ENCODE measurements at places on chromosomes 12 and 14.

- no peak for DNase-seq
Measured at GRCh38 chr14:96423446-96424108, 31.6 kb downstream of the AK7 start.

DNA sequence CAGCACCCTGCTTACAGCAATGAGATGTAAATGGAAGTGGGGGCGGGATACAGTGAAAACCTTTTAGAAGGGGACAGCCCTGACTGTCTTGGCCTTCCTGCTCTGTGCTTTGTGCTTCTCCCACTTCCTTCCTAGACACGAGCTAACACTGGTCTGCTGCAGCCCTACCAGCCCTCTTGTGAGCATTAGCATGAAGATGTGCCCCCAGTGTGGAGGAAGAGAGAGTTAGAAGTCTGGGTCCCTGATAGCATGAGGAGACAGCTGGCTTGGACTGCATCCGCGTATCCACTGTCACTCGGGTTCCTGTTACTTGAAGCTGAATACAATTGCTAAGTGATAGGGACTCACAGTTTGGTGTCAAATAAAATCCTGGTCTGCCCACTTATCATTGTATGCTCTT lies 248.1 kb upstream of the SOX5 start:
- no peak for DNase-seq

GRCh38 chr12:103560604-103561101 lies 26.4 kb upstream of the STAB2 start:
- peak; percentile 99 for DNase-seq

DNA sequence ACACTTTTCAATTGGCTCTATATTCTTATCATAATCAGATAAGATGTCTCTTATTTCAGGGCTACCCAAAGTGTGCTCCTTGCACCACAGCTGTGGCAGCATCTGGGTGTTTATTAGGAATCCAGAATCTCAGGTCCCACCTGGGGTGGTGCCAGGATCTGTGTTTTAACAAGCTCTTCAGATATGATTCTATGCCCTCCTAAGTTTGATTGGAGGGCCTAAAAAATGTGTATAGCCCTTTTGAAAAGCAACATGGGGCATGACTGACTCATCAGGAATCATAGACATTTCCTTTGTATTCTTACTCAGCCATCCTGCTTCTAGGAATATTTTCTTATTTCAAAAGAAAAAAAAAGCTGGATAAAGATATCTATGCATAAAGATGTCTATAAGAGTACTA lies 103.1 kb downstream of the HELB start:
- DNase-seq = peak; percentile 13

GRCh38 chr12:2179953-2180736 lies 127.4 kb downstream of the CACNA1C start:
- peak; percentile 76 for DNase-seq

DNA sequence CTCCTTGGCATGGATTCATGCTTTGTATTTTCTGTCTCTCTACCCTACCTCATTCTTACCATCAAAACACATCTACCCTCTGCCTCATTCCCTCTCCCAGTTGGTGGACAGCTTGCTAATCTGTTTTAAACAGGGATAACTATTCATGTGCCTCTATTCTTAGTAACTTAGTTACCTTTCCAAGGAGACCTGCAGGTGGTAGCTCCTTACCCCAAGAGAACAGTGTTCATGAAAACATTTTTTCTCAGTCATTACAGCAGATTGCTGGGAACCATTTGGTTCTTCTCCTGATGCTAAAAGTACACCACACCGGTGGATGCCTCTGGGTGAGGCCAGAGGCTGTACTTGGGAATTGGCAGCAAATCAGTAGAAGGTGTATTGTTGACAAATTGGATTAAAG lies 73.0 kb downstream of the CMKLR1 start:
- DNase-seq = no peak

DNA sequence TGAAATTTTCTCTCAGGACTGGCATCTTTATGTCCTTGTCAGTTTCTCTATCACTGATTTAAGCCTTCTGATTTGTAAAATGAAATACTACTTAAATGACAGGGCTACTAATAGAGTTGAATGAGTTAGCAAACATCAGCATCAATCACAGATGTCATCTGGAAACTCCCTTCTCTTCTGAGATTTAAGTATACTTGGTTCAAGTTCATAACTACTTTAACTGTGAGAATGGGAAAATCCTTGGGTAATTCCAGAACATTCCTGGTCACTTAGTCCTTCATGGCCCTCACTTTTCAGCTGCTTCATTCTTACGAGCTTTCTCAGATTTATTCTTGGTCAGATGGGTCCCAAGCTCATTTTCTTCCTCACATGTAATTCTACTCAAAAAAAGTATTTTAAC lies 1655.3 kb upstream of the FLRT2 start:
- no peak for DNase-seq

- DNase-seq = peak; percentile 69
Measured at GRCh38 chr14:33611405-33612196, 339.3 kb downstream of the EGLN3 start.

- peak; percentile 2 for DNase-seq
Measured at GRCh38 chr12:5556033-5556614, 124.2 kb downstream of the NTF3 start.

GRCh38 chr14:102902523-102903247 lies 19.8 kb upstream of the AMN start:
- DNase-seq = no peak

GRCh38 chr12:88993651-88994050 lies 358.6 kb downstream of the DUSP6 start:
- peak; percentile 80 for DNase-seq

GRCh38 chr14:33711811-33712216 lies 239.1 kb downstream of the EGLN3 start:
- DNase-seq = no peak

DNA sequence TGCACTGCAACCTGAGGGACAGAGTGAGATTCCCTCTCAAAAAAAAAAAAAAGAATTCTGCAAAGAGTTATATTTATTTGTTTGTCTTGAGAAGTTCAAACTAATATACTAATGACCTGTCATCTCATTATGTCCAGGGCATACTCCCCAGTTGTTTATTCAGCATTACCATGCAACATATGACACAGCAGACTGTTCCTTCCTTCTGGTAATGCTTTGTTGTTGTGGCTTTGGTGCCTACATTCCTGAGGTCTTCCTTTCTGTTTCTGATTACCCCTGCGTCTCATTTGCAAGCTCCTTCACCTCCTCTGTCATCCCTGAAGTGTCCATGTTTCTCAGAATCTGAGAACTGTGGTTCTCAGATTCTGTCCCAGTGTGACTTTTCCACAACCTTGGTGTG lies 55.3 kb downstream of the DERA start:
- DNase-seq = peak; percentile 12

DNA sequence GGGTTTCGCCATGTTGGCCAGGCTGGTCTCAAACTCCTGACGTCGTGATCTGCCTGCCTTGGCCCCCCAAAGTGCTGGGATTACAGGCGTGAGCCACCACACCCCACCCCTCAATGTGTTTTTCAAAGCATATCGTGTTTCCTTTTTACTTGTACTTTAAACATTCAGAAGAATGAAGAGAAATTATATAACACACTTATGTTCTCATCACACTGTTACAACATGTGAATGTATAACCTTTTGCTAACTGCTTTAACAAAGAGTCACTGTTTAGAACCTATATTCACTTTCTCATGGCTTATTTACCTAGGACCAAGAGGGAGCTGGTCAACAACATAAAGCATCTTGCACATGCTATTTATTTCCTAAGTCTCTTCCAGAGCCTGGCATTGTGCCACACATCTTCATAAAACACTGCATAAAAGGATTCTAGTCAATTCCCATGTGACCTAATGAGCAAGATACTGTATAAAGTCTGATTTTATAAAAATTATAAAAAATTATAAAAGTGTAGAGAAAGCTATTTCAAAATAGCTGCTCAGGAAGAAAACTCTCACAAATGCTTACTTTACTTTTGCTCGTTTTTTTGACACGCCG lies 16.0 kb upstream of the ACTR6 start:
- no peak for DNase-seq

GRCh38 chr12:106999446-106999845 lies 12.5 kb upstream of the MTERF2 start:
- no peak for DNase-seq

DNA sequence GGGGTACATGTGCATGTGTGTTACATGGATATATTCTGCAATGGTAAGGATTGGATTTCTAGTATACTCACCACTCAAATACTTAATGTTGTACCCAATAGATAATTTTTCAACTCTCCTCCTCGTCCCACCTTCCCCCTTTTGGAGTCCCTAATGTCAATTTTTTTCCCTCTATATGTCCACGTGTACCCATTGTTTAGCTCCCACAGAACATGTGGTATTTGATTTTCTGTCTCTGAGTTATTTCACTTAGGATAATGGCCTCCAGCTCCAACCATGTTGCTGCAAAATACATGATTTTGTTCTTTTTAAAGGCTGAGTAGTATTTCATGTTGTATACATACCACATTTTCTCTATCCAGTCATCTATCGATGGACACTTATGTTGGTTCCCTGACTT lies 97.2 kb upstream of the TMTC1 start:
- no peak for DNase-seq

GRCh38 chr12:130817804-130818203 lies 21.2 kb downstream of the STX2 start:
- DNase-seq = no peak

GRCh38 chr12:20493934-20494333 lies 125.6 kb downstream of the PDE3A start:
- DNase-seq = peak; percentile 32

DNA sequence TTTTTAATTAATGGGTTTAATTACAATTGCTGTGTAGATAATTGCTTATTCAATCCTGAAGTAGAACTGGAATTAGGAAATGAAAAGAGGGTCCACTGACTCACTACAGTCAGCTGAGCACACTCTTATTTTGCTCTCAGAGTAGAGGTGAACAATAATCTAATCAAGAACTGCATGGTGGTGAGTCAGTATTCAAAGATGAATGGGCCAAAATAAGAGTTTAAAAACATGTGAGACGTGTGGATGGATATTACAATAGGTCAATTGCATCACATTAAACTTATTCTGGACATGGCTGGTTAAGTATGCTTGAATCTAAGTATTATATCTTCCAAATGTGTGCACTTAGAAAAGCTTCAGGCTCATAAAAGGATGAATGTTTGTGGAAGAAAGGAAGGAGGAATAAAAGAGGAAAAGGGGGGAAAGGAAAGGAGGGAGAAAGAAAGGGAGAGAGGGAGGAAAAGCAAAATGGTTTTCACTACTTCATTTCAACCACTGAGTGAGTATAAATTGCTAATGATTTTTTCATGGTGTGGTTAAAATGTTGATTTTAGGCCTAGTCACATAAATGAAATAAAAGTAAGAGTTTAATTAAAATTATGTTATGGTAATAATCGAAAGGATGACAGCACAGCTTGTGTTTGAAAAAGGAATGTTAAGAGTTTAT lies 27.0 kb upstream of the EEA1 start:
- DNase-seq = no peak

GRCh38 chr12:52356031-52356761 lies 11.1 kb downstream of the KRT85 start:
- no peak for DNase-seq

DNA sequence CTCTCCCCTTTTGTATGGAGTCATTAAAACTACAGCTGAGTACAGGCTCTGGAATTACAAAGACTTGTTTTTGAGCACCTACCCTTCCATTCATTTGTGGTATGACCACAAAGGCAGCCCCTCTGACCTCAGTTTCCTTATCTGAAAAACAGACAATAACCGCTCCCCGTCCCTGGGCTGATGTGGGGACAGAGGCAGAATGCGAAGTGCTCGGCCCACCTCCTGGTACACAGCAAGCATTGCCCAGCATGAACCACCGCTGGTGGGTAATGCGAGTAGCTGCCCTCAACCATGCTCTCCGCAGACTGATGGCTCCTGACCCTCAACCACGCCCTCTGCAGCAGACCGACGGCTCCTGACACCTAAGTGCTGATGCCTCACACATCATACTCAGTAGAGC lies 22.4 kb downstream of the P2RX2 start:
- no peak for DNase-seq

GRCh38 chr12:15541996-15542631 lies 219.8 kb downstream of the PTPRO start:
- no peak for DNase-seq

DNA sequence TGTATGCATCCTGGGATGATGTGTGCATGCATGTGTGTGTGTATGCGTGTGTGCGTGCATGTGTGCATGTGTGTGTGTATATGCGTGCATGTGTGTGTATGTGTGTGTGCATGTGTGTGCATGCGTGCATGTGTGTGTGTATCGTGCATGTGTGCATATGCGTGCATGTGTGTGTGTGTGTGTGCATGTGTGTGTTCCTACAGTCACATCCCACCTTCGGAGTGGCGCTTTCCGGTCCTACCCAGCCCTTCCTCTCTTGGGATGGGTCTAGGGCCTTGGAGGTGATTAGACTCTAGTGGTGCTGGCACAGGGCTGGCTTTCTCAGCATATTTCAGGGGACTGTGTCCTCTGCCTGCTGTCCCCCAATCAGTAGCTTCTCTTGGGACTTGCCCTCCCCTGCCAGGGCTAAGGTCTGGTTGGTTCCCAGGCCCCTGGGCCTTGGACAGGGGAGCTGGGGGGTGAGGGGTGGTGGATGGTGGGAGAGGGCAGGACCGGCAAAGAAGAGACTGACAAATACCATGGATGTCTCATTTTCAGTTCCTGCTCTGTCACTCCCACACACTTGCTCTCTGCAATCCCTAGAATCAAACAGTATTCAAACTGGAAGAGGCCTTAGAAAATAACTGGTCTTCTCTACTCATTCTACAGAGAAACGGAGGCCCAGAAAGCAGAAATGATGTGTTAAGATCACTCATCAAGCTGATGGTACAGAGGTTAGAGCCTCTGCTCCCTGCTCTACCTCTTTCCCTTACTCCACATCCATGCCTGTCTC lies 21.9 kb upstream of the FAIM2 start:
- no peak for DNase-seq

DNA sequence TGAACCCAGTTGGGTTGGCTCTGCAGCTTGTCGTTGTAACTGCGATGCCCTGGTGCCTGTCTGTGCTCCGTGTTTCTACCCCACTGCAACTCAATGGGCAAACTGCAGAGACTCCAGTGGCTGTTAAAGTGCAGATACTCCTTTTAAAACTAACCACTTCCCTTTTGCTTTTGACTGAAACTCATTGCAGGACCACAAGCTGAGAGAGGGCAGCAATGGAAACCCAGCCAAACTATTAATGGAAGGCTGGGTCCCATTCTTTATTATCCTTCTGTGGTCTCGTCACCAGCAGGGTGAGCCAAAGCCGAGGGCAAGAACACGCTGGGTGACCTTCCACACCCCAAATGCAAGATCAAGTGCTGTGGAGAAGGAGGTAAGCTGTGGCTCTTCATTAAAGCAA lies 910.4 kb downstream of the VRK1 start:
- no peak for DNase-seq

DNA sequence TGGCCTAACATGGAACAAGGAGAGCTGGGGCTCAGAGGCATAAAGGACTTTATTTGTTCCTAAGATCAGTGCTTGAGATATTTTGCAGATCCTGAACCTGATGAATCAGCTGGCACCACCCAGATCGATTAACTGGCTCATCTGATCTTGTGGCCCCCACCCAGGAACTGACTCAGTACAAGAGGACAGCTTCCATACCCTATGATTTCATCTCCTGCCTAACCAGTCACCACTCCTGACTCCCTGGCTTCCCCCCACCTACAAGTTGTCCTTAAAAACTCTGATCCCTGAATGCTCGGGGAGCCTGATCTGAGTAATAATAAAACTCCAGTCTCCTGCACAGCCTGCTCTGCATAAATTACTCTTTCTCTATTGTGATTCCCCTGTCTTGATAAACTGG lies 5.1 kb downstream of the C12orf56 start:
- peak; percentile 79 for DNase-seq

GRCh38 chr12:53997204-53998109 lies 2.5 kb upstream of the HOXC9 start:
- DNase-seq = no peak

Data from PC-3 (cell line).